ENCODE measurements at places on chromosomes 13 and 19.

DNA sequence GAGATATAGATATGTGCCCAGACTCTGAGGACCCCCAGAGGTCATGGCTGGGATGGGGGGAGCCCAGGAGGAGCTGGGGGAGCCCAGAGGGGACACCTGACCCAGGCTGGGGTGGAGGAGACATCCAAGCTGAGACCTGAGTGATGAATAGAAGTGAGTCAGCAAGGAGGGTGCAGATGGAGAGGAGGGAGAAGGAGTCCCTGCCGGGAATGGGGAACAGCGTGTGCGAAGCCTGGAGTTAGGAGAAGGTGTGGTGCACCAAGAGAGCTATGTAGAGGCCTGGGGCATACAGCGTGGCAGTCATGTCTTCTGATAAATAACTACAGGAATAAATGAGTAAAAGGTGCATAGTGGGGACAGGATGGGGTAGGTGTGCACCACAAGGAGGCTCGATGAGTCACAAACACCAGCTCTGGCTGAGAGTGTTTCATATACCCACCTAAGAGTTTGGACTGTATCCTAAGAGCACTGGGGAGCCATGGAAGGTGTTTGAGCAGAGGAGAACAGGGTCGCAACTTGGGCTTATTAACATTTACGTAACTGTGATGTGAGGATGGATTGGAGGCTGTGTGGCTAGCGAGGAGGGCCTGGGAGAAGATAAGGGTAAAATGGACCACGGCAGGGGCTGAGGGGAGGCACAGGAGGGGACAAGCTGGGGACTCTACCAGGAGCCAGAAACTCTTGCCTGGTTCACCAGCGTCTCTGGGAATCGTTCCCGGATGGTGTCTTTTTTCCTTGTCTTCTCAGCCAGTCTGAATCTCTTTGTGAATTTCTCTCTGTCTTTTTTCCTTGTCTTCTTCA is 1.4 kb downstream of the CEACAM18 start:
- no peak for DNase-seq

GRCh38 chr13:98657506-98658085 is 80.7 kb upstream of the STK24 start:
- DNase-seq: no peak

DNA sequence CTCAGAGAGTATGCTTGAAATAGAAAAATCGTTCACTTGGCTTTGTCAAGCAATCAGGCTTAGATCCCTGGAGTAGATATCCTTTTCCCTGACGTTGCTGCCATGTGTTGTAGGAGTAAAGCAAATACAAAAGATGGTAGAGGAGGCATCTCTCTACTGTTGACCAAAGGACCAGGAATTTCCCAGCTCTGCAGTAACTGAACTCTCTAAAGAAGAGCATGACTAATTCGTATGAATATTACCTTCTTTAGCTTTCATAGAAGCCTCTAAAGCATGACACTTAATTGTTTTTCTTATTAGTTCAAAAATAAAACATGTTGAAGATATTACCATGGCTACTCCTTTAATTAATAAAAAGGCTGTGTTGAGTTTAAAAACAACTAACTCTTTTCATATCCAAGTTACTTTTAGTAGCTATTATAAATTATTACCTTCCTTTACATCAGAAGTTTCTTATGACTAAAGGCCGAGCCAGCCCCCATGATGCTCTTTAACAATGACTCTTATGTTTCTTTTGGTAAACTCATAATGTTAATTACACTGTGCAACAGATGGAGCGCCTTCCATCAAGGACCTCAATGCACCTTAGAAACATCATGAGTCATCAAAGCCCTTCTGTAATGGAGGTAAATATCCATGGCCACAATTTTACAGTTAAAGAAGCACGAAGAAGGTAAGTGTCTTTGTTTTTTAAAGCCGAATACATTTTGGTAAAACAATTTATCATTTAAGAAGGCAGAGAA is 352.4 kb downstream of the KLF5 start:
- no peak for DNase-seq

- DNase-seq: peak; percentile 63
Measured at GRCh38 chr13:50850445-50850844, 7.0 kb upstream of the DLEU7 start.

DNA sequence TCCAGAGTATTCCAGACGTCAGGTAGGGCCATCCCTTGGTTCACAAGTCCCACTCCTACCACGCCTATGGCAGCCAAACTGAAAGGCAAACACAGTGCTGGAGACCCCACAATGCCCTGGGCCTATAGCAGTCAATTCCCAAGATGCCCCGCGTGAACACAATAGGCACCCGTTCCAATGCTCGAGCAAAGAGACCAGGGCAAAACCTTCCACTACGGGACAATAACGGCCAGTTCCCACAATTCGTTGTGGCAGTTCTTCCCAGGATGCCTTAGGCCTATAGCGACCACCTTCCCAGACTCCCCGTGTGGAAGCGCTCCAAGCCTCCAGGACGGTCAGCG is 538 bp downstream of the ZNF428 start:
- DNase-seq: peak; percentile 81

DNA sequence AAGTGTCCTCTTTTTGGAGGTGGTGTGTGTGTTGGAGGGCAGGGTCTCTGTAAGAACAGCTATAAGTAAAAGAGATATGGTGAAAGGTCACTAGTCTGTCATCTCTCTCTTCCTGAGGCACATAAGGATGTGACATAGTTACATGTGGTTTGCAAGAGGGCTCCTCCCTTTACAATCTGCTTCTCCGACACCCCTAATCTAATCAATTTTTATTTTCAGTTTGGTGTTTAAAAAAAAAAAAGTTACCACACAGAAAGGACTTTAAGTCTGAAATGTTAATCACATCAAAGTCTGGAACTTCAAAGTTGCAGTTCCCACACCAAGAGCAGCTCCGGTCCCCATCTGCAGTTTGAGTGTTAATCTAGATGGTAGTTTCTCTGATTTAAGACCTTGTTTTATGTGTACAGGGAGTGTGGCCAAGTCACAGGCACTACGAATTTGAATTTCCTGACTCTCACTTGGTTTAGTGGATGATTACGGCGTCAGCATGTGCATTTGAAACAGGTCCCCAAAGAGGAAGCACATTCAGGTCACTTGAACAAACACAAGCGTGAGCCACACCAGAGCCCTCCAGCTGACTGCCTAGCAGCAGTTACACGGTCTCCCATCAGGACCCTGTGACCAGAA is 53.1 kb downstream of the FOXO1 start:
- DNase-seq: peak; percentile 1
